ENCODE measurements at places on chromosomes 5 and 9.

- DNase-seq, result no peak
These were observed 2.7 kb downstream of the KLF4 start for GRCh38 chr9:107486674-107487520.

DNA sequence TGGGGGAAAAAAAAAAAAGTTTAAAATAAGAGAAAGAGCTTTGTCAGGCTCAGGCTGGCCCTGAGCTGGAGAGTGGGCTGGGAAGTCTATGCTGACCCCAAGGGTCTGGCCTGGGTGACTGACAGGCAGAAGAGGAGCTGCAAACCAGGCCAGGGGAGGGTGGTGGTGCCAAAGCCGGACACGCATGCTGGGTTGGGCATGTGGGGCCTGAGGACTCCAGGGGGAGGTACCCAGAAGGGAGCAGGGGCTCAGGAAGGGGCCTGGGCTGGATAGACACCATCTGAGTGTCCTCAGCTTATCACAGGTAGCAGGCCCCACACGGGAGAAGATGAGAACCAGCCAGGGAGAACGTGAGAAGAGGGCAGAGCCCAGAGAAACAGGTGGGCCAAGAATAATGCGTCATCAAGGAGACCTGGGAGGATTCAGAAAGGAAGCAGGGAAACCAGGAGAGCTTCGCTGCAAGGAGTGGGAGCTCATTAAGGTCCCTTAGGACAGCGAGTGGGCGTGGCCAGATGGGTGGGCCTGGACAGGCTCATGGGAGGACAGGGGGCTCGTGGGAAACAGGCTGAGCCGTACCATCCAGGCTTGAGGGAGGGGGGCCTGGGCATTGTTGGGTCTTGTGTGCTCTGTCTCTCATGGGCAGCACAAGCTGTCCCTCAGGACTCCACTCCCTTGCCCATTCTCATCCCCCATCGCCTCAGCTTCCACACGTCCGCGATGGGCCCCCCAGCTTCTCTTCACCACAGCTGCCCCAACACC is 16.0 kb downstream of the TMOD1 start:
- no peak for DNase-seq

GRCh38 chr9:36005891-36006290 is 30.8 kb upstream of the RECK start:
- no peak for DNase-seq

GRCh38 chr5:96601715-96602244 is 60.4 kb upstream of the CAST start:
- peak; percentile 52 for DNase-seq

DNA sequence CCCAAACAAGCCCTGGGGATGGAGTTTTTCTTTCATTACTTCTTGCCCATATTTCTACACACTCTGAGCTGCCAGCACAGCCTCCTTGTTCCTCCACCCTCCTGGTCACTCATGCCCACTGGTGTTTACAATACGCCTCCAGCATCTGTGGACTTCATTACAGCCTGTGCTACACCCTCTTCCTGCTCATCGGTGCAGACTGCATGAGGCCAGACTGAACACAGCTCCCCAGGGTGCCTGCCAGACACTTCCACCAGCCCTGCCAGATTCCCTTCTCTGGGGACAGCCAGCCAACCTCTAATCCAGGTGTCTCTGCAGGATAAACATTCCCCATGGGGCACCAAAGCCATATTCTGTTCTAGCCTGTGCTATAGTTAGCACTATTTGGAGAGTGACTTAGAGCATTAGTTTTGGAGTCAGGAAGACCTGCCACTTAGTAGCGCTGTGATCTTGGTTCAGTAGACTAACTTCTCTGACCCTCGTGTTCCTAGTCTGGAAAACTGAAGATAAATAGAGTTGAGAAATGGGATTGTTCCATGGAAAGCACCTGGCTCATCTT is 163.8 kb upstream of the KLF4 start:
- no peak for DNase-seq

GRCh38 chr9:130824643-130825350 is 10.3 kb upstream of the ABL1 start:
- DNase-seq, result no peak

DNA sequence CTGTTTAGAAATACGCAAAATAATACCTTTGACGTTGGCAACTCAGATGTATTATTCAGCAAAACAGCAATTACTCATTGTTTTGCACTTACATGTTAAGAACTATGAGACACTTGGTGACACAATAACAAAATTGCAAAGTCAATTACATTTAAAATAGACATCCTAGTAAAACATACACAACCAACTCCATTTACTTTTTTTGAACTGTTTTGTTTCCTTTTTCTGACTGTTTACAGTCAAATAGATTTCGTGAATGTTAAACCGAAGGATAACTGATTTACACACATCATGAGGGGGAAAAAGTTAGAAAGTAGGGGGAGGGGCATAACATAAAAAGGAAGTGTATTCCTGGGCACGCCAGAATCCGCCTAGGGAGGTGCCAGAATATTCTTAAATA is 220.1 kb downstream of the MEF2C start:
- DNase-seq, result no peak

DNA sequence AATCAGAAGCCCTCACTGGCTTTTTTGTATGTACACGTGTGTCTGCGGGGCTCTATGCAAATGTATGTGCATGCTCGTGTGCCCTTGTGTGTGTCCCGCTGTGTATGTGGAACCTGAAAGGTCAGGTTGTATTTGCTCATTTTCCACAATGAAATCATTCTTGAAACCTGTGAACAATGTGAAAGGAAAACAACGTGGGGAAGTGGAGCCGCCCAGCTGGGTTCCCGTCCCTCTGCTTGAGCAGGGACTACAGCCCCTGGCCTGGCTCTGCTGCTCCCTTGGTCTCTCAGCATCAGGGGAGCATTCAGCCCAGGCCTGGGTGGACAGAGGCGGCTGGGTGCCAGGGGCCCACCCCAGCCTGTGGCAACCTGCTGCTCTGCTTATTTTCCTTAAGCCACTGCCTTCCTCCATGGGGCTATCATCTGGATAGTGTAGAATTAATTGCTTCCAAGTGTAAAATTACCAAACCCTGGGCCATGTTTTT is 3.0 kb downstream of the ECSCR start:
- no peak for DNase-seq

DNA sequence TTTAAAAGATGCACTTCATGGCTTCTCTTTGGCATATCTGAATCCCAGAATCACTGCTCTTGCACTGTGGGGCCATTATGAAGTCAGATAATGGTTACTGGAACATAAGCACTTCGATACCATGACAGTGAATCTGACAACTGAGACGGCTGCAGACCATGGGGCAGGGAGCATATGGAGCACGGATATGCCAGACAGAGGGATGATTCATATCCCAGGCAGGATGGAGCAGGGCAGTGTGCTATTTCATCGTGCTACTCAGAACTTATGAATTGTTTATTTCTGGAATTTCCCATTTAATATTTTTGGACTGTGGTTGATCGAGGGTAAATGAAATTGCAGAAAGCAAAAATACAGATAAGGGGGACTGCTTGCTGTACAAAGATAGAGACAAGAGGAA is 145.0 kb downstream of the EGFLAM start:
- DNase-seq, result no peak

DNA sequence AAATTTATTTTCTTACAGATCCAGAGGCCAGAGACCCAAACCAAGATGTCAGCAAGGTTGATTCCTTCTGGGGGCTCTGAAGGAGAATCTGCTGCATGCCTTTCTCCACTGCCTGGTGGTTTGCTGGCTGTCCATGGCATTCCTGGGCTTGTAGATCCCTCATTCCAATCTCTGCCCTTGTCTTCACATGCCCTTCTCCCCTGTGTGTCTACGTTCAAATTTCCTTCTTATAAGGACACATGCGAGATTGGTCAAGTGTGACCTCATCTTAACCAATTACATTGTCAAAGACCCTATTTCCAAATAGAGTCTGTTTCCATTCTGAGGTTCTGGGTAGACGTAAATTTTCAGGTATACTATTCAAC is 84.5 kb upstream of the RAI14 start:
- no peak for DNase-seq

GRCh38 chr9:15135164-15135792 is 171.7 kb downstream of the TTC39B start:
- DNase-seq, result peak; percentile 41

DNA sequence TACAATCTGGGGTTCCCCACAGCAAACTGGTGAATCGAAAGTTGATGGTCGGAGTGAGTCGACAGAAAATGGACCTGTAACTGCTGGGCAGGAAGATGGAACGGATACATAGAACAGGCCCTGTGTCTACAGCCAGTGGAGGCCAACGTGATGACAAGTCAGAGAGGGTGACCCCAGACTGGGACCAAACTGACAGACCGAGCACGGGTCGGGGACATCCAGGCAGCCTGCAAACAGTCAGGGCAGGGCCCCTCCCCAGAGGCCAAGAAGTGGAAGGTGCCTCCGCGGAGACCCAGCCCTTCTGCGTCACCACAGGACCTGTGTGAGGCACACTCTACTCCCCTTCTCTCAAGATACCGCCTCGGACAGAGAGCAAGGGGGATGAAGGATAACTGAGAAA is 25.1 kb upstream of the FANCC start:
- DNase-seq, result no peak

- DNase-seq, result no peak
These were observed 64.2 kb downstream of the MAST4 start for GRCh38 chr5:66660396-66660795.

DNA sequence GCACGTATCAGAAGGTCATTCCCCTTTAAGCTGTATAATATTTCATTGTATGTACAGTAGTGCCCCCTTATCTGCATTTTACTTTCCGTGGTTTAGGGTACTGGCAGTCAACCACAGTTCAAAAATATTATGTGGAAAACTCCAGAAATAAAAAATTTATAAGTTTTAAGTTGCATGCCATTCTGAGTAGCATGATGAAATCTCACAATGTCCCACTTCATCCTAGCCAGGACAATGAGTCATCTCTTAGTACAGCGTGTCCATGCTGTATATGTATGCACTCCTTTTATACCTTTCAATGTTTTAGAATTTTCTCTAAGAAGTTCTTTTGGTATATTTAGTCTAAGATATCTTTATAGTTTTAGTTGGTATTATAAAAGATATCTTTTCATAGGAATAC is 115.0 kb upstream of the HAND1 start:
- DNase-seq, result no peak

DNA sequence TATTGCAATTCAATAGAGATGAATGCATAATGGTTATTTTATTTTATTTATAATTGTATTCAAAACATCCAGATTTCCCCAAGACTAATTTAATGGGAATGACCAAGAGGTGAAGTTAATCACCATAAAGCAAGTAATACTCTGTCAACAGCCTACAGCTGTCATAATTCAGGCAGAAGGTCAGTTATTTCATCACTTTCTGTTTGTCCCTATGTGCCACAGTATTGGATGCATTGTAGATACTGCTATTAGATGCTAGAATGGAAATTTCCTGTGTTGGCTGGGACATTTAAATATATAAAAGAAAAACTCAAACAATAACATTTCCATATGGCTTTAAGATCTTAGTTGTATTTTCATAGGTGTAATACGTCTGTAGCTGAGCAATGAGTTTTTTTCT is 56.7 kb upstream of the MINAR2 start:
- no peak for DNase-seq

- no peak for DNase-seq
These were observed 67.3 kb downstream of the ZNF618 start for GRCh38 chr9:113943112-113944009.

- DNase-seq, result no peak
These were observed 8.4 kb upstream of the NDST1 start for GRCh38 chr5:150499437-150499956.

GRCh38 chr5:91162534-91163381 is 220.4 kb downstream of the ARRDC3 start:
- DNase-seq, result peak; percentile 83

DNA sequence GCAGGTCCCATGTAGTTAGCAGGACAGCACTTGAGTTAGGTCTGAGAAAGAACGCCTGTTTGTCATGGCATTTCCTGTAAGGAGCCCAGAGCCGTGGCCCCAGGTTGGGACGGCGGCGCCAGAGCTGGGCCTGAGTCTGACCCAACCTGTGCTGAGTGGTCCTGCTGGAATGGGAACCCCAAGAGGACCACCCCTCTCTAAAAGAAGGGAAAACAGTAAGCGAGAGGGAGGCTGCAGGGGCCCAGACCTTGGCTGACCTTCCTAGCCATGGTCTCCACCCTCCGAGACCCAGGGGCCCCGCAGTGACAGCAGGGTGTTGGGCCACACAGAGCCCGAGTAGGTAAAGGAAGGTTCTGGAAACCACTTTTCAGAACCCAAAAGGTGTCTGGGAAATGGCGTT is 1.8 kb upstream of the LRRC14B start:
- no peak for DNase-seq

DNA sequence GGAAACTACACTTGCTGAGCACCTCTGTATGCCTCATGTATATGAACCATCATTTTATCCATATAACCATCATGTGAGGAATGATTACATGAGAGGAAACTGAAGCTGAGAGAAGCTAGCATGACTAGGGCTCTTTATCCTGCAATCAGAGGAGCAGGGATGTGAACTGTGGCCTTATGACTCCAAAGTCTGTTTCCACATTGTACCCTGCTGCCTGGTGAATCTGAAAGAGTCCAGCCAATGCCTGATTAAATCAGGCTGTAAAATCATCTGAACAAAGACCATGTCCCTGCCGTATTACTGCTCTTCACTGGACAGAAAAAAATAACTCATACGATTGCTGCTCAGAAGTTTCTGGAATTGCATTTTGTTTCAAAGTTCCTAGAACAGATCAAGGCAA is 67.0 kb downstream of the LPAR1 start:
- no peak for DNase-seq

DNA sequence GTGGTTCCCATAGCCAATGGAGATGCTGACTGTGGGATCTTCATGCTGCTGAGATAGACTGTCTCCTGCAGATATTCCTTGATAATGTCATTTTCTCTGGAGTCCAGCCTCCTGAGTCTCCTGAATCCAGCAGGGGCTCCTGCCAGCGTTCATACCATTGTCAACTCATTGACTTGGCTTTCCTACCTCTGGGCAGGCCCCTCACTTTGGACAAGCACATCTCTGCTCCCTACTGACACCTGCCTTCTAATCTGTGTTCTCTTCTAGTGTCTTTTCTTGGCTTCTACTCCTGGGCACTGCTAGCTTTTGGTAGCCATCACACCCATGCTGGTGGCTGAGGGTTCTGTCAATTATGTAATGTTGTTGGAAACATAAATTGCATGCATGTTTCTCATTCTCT is 138.0 kb downstream of the ADCY2 start:
- no peak for DNase-seq

- DNase-seq, result no peak
These were observed 26.5 kb downstream of the OXCT1 start for GRCh38 chr5:41843456-41844370.

DNA sequence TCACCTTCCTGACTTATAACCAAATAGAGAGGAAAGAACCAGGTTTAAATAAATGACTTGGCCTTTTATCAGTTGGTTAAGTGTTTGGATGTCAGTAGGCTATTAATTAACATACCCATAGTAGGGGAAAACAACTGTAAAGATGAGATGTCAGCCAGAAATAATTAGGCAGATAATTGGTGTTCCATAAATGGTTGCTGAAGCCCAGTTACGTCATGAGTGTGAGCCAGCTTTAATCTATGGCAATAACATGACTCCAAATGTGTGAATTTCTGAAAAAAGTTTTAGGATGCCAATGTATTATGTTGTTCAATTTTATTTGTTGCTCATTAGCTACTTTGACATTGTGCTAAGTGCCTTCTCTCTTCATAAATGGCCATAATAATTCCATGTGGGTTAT is 180.5 kb downstream of the FBXL7 start:
- DNase-seq, result no peak
